Omental fat pad (tissue), 4 donors: ENCODE measurements at places on chromosomes 7 and 10. TPM values are rescaled to one million over a fixed set of nuclear protein-coding genes. Genes with fewer than 3 reads are reported as not detected.

- DNase-seq, result no peak
Observed at GRCh38 chr10:64586934-64587503, 1065.8 kb downstream of the REEP3 start.

- DNase-seq, result no peak
Observed at GRCh38 chr7:77674878-77675277, 21.4 kb upstream of the RSBN1L start.

DNA sequence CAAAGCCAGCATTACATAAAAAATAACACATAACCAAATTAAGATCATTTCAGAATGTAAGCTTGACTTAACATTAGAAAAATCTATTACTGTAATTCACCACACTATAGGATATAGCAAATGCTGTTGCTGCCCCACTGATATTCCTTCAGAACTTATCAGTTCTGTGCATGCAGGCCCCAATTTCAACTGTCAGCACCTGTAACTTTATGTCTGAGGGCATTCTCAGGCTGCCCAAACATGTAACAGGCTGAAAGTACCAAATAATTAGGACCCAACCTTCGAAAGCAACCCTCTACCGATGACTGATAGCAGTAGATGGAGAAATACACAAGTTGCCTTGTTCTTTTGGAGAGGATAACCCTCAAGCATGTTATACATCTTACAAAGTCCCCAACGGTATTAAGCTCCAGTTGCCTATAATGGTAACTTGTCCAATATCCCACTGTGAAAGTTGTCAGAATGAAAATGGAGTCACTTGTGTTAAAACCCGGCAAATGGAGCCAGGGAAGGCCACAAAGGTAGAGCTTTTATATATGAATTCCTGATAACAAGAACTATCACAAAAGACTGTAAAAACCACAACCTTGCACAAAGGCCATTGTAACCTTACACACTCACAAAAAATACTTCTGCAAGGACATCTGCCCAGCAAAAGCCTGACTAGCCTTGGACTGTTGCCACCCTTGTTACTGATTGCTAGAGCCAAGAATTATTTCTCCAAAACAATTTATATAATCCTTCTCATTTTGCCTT lies 66.9 kb upstream of the ZNF746 start:
- DNase-seq, result no peak

GRCh38 chr10:84352251-84352842 lies 24.0 kb downstream of the CCSER2 start:
- no peak for DNase-seq

GRCh38 chr10:75407224-75407712 lies 5.7 kb upstream of the ZNF503 start:
- DNase-seq, result no peak

DNA sequence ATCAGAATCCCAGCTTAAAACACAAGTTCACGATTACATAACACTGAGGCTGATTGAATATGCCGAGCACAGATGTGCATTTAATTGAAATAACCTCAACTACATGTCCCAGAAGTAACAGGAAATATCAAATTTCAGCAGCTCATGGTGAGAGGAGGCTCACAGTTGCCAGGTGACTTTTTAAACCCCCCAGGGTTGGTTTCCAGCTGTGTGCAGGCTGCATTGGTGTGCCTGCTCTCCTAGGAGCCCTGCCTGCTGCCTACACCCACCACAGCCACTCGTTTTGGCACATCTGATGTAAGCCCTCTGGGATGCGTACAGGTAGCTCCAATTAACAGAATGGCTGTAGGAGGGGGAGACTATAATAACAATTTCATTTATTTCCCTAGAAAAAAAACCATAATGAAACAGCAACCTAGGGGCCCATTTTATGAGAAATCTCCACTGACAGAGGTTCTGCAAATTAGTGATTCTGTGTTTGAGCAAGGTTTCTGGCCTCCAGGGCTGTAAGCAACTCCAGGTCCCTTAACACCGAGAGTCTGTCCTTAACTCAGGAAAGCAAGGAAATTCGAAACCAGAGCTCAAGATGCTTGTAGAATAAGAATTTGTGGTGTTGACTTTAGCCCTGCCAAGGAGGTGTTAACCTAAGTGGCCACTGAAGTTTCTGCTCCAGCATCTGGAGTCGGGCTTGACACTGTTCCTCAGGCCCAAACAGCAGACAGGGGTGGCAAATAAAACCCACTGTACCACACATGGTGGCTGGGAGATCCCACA lies 161.9 kb downstream of the BMPER start:
- DNase-seq, result no peak

Gene RASSF4
- 75.1 TPM for total RNA-seq

Gene DNAAF5
- 25.4 TPM for total RNA-seq

- no peak for DNase-seq
Observed at GRCh38 chr7:140304191-140304799, 94.0 kb downstream of the SLC37A3 start.

DNA sequence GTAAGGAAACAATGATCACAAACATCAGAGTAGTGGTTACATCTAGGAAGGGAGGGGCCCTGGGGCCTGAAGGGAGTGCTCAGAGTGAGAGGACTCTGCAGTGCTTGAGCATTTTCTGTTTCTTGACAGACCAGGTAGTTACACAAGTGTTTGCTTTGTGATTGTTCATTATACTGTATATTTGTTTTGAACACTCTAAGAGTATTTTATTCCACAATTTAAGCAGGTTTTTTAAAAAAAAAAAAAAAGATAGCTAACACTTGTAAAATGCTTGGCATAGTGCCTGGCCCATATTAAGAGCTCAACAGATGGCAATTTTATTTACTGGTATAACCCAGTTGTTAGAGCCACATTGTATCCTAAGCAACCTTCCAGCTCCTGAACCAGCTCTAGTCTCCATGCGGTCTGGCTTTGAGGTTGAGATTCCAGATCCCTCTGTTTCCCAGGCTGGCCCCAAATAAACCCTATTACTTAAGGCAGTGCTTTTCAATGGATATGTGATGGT lies 20.1 kb upstream of the ATXN7L1 start:
- no peak for DNase-seq

Gene CLRN3
- total RNA-seq, result not detected

- DNase-seq, result no peak
Observed at GRCh38 chr10:114879541-114880158, 58.1 kb downstream of the FHIP2A start.

GRCh38 chr7:57774300-57774699 lies 324.3 kb downstream of the ZNF716 start:
- DNase-seq, result no peak

Gene BTBD16
- not detected for total RNA-seq

DNA sequence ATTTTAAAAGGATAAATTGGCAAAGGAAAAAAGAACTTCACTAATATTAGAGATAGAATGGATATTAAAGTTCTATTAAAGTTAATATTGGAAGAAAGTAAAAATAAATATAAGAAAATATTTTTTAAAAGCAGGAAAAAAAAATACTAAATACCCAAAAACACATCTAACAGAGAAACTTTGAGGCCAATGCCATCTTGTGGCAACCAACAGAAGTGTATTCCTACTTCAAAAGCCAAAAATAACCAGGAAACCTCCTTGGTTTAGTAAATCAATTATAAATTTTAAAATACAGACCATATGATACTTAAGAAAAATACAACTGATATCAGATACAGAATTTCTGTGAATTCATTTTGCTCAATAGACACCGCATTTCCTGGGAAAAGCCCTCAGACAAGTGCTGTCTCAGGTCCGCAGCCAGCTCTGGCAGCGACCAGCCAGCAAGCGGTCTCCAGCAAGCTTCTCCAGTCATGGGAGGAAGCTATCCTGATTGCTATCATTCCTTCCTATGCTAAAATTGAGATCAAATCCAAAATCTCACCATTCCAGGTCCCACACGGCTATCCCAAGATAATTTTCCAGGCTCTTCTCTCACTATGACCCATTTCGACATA lies 65.3 kb downstream of the LMBR1 start:
- DNase-seq, result no peak

DNA sequence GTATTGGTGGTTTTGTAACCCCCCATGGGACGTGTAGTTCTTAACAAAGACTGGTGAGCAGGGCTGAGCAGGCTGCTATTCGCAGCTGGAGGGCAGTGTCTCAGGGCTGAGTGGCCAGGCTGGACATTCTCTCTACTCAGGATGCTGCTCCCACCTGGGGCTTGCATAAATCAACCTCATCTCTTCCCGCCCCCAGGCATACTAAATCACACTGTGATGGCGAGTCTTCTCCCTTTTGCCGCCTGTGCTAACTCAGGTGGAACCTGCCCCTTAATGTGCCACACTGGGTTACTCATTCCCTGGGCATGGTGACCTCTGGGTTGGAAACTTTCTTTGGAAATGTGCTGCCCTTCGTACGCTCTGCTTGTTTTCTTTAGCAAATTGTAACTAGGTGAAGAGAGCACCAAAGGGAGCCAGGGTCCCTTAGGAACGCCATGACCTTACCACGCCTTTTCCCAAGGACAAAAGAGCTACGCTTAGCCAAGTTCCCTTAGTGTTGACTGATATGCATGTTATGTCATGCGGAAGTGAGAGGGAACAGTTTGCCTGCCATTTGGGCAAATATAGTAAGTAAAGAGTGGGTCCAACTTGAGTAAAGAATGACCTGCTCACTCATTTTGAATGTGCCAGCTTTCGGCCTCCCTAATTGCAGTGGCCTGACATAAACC lies 40.4 kb upstream of the COBL start:
- DNase-seq, result no peak

Gene RHOBTB1
- total RNA-seq, result 34.8 TPM

DNA sequence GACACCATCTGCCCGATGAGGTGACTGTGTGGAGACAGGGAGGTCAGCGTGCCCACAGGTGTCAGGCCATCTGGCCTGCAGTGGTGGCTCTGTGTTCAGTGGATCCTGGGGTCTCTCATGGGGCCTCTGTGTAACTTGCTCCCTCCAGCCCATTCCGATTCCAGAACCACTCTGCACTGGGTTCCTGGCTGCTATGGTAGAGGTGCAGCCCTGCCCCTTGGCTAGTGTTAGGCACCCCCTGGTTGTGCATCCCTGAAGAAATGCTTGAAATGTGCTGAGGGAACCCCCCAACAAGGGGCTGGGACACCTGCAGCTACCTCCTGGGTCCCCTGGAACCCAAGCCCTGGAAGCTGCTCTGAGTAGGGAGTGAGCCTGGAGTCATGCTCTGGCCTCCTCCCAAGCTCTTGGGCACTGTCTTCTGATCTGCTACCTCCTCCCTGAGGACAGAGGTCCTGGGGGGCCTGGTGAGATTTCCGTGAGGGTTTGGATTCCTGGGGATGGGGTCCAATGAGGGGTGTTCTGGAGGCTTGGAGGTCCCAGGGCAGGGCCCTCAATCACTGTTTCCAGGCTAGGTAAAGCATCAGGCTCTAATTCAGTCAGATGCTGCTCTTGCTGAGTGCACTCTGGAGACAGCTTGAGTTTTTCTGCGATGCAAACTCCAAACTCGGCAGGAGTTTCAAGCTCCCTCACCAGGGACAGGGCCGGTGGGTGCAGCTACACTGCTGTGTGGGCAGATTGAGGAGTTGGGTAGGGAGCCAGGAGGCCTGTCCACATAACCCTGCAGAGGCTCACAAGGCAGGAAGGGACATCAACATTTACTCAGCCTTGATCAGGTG lies 27.7 kb downstream of the RAMP3 start:
- DNase-seq, result no peak

- no peak for DNase-seq
Observed at GRCh38 chr7:138565451-138566114, 105.5 kb downstream of the TRIM24 start.

GRCh38 chr10:7084280-7085005 lies 326.4 kb downstream of the SFMBT2 start:
- no peak for DNase-seq

GRCh38 chr10:404346-404745 lies 269.1 kb downstream of the ZMYND11 start:
- no peak for DNase-seq
